COR-L47 (cell line): ENCODE measurements at places on chromosomes 3 and 15.

DNA sequence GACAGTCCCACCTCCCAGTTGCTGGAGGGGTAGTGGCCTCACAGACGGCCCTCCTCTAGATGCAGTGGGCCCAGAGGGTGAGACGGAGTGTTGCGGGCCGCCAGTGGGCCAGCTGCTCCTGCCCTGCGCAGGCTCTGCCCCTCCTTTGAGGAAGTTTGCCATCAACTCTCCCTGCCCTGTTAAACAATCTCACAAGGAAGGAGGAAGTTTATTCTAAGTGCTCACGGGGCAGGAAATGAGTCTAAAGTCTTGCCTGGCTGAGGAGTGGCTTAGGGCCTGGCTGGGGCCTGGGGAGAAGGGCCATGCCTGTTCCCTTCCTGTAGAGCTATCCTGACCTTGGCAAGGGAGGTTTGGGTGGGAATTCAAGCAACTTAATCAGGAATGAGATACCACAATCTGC is at the start of gene FAM3D:
TSS of gene FAM3D (minus strand) at position 92 of the 400 bp plus-strand sequence. CDS start 11,211 bp downstream, outside the sequence.
- DNase-seq = no peak

DNA sequence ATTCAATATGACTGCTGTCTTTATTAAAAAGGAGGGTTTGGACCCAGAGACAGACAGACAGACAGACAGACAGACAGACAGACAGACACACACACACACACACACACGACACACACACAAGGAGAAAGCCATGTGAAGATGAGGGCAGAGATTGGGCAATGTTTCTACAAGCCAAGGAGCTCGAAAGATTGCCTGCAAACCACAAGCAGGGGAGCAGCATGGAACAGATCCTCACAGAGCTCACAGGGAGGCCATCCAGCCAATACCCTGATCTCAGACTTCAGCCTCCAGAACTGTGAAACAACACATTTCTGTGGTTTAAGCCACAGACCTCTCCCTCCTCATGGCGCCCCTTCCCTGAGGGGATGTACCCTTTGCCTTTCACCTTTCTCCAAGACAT is 35.8 kb upstream of the ABHD2 start:
- no peak for DNase-seq

GRCh38 chr15:52257734-52258062 is 37.9 kb downstream of the MYO5C start:
- no peak for DNase-seq

DNA sequence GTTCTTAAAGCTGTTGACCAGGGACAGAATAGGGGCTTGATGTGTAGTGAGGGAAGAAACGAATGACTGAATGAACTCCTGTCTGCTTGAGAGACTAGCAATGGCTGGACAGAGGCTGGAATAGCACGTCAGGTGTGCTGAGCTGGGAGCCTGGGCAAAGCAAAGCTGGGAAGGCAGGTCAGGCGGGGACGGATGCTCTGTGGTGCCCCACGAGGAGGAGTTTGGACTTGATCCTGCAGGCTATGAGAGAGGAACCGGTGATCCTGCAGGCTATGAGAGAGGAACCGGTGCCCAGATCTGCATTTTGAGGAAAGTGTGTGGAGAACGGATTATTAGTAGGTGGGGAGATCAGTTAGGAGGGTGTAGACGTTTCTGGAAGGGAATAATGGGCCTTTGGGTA is 31.3 kb upstream of the PSTPIP1 start:
- no peak for DNase-seq

DNA sequence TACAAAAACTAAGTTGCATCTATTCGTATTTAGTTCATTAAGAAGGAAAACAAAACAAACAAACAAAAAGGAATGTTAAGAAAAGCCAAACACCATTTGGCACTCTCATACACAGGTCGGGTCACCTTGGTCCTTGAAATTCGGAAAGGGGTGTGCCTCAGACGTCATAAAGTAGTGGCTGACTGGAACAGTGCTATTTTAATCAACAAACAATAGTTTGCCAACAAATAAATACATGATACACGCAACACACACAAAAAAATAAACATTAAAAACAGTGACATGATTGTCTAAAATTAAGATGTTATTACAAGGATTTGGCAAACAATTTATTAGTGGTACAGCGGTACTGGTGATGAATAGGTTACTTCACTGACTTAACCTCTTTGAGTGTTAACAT is 579.6 kb downstream of the MECOM start:
- DNase-seq = no peak

DNA sequence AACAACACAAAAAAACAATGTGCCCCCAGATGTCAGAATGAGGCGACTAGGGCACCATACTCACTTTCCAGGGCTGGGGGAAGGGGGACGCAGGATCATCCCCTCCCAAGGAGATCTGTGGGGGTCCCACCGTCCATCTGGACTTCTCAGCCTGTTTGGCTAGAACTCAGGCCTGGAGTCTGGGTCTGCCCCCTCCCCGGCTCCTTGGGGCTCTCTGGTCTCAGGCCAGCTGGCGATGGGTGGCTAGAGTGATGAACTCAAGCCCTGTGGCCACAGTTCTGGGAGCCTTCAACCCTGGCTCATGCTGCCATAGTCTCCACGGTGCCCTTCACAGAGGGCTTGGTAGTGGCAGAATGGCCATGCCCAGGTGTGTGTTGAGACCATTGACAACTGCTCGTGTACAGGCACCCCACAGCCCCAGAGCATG is 13.6 kb downstream of the ZBTB47 start:
- no peak for DNase-seq

GRCh38 chr3:33438881-33439545 is 1.2 kb downstream of the UBP1 start:
- no peak for DNase-seq

DNA sequence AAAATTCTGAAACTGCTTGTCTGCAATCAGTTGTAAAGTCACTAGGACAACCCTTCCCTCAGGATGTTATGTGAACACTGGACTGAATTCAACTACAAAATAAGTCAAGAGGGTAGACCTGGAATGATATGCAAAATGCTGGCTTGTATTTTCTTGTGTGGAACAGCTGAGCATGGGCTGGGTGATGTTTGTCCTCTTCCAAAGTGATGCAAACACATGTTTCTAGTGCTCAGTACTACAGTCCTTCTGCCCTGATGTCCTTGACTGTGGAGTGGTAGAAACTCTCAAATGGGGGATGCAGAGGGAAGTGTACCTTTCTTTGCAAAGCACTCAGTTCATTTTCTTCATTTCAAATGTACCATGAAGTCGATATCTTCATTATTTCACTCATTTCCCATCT is 258.6 kb downstream of the THSD4 start:
- no peak for DNase-seq

DNA sequence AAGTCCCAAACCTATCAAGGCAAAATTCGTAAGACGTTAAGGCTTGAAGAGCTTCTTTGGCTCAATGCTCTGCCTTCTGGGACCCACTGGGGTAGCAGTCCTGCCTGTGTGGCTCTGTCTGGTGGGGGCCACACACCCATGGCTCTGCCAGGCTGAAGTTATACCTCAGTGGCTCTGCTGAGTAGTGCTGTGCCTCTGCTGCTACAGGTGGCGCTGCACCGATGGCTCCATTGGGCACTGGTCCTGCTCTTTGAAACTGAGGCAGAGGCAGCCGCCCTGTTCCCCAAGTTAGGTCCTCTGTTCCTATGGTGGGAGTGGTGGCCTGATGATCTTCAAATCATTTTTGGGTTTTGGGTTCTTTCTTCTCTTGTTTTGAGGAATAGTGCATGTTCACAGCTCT is 68.0 kb upstream of the AP4E1 start:
- DNase-seq = no peak

- DNase-seq = no peak
Observed at GRCh38 chr15:49185473-49185872, 15.4 kb downstream of the GALK2 start.

DNA sequence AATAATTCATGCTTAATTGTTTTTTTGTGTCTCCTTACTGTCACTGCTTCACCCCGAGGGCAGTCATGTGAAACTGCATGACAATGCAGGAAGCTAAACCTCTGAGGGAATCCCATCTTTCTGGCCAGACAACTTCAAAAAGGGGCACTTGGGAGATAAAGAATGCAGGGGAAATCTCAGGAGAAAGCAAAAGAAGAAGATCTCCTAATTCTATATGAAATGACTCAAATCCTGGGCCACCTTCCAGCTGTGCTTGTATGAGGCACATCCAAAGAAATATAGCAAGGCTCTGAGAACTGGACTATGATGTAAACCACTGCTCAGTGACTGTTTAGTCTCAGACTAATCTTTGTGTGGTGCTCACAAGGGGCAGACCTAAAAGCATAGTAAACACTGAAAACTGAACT is 22.6 kb upstream of the UMPS start:
- no peak for DNase-seq

DNA sequence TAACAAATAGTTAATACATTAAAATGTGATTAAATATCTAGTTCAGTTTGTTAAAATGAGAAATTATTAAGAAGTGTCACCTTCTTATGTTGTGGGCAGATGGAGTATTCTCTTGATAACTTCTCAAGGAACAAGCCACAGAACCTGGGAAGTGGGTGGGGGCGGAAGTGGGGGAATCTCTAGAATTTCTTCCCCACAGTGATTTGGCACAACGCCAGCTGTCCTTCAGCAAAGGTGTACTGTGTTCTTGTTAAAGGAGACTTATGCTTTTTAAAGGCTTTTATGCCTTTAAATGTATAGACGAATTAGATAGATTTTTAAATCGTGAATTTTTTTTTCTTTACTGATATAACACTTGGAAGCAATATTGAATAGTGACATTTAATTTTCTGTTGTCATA is 42.4 kb downstream of the SEC22A start:
- peak; percentile 34 for DNase-seq

DNA sequence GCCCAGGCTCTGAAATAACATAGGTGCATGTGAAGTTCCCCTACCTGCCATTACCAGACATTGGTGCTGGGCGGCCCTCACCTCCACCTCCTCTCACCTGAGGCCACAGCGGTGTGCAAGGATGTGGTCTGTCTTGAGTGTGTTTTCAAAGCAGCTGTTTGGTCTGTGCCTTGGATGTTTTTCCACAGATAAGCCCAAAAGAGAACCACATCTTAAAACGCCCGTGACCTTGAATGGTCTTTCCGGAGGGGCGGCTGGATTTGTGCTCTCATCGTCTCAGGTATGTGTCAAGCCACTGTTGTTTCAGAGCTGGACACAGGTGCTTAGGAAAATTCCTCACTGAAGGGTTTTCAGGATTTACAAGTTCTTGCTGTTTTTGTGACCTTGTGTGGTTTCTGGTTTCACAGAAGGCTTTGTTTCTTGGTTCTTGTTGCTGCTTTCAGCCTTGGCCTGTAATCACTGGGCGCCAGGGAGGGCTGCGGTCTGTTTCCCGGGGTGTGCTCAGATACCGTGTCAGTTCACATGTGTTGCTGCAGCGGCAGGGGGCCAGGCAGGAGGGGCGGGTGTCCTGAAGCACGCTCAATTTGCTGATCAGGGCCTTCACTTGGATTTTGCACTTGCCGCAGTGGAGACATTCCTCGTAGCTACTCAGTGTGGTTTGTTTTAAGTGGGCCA is 128.4 kb downstream of the IGF1R start:
- DNase-seq = peak; percentile 57

- peak; percentile 87 for DNase-seq
Observed at GRCh38 chr15:25438601-25439368, at the start of gene UBE3A. Gene UBE3A (minus strand): TSS chr15:25439024. CDS start chr15:25409107, 29,917 bp downstream.

GRCh38 chr3:142853270-142854168 is 35.4 kb downstream of the PCOLCE2 start:
- DNase-seq = peak; percentile 61

- DNase-seq = no peak
Observed at GRCh38 chr3:157409516-157409915, 27.1 kb upstream of the PTX3 start.

GRCh38 chr15:48465410-48465809 is 134.2 kb downstream of the DUT start:
- DNase-seq = no peak

GRCh38 chr3:32366638-32367397 is 24.8 kb upstream of the CMTM7 start:
- no peak for DNase-seq

DNA sequence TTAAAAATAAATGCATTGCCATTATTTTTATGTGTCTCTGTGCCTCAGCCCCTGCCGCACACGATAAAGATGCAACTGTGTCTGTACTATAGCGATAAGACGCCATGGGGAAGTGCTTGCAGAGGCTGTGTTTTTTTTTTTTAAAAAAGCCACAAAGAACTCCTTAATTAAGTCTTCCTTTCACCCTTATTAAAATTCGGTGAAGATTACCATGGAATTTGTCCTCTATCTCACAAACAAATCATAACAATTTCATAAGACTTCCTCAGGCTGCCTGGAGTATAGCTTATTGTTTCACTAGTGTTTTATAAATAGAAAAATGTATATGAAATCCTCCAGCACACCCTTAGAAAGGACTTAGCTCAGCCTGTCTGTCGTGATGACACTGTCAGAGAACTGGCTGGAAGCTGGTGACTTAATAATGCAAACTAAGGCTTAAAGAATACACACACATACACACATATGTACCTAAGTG is 374.8 kb upstream of the SLCO3A1 start:
- DNase-seq = no peak

DNA sequence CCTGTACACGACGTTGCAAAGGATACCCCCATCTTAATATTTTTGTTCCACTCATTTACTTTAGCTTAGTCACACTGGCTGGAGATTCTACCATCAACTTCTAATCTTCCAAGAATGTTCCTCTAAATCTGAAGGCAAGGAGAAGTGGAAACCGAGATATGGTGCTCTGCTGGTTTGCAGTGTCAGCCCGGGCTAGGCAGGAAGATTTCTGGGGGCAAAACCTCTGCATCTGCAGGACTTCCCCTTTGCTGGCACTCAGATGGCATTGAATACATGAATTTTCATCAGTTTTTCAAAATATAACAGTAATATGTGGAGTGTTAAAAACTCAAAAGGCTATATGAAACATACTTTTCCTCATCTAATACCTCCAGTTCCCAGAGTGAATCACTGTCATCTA is 240.4 kb downstream of the RPLP1 start:
- DNase-seq = no peak

DNA sequence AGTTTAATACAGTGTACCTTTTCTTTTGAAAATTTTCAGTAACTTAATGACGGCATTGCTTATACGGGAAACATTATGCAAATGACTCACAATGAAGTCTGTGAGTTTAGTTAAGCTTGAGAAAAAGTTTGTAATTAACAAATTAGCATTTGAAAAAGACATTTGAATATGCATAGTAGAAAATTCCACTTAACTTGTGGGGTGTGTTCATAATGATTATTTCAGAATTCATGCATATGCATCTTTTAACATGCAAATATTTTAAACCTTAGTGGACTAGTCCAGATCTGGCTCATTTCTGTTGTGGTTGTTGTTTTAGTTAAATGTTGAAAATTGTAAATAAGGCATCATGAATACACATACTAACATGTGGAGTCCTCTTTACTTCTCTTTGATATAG is 239.4 kb downstream of the ROBO2 start:
- DNase-seq = no peak
